ENCODE measurements at places on chromosomes 4 and X.

DNA sequence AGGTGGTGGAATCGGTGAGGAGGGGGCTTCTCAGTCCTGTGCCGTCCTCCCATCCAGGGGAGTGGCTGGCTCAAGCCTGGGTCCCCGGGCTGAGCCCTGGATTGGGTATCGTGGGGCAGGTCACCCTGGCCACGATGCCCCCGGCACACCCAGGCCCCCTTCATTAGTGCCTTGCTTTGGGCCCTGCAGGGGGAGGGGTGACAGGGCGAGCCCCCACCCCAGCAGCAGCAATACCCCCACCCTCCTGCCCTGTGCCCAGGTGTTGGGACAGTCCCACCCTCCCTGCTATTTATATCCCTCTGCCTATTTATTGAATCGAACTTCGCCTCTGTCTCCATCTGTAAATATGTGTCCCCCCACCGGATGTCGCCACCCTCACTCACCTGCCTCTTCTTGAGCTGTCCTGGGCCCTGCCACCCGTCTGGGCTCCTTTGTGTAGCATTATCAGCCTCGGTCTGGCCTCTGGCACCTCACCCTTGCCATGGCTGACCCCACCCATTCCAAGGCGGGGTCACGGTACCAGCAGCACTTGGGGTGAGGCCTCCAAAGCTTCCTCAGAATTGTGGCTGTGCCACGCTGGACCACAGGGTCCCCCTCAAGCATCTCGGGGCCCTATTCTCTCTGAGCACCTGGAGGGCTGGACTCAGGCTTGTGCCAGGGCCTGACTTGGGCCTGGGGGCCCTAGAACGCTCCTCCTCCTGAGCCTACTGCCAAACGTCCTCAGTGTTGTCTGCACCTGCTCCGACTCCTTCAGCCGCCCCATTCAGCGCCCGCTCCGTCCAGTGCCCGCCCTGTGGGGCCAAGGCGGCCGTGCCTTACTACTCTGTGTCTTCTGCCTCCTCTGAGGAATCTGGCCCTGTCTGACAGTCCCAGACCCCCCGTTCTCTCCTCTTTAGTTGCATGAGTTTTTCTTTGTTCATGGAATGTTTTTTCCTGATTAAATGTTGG lies 6.1 kb downstream of the LAGE3 start:
- DNase-seq, result no peak

DNA sequence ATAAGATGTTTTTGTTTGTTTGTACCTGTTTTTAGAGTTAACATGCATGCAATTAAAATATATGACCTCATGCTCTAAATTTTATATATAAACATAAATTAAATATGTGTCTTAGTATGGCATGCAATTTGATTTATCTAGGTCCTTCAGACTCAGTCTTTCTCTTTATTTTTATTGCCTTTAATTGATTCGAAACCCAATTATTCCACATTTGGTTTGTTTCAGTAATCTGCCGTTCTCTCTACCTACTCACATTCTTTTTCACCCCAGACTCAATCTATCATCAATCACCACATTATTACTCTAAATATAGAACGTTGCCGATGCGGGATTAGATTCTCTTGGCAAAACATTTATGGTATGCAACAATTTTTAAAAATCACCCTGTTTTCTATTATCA lies 1492.8 kb downstream of the RAPGEF2 start:
- no peak for DNase-seq

- DNase-seq, result no peak
Observed at GRCh38 chr4:20251031-20251795, 492 bp upstream of the SLIT2 start.

DNA sequence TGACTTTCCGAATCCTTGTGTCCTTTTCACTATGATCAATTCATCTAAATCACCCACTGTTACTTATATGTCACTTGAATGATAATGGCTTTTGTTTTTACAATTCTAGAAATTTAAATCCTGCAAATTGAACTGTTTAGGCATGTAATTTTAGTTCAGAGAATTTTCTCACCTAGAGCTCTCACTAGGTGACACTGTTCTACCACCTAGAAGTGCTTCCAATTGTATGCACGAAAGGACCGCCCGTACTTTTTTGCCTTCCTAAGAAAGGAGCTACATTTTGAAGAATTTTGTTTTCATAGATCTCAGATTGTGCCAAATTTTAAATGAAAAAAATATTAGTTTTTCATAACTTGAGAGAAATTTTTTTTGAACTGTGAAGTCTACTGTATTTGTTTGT lies 481.6 kb upstream of the FSTL5 start:
- no peak for DNase-seq

- peak; percentile 58 for DNase-seq
Observed at GRCh38 chr4:69830560-69831269, 29.2 kb downstream of the SULT1E1 start.

- no peak for DNase-seq
Observed at GRCh38 chr4:97367878-97368277, 775.4 kb downstream of the STPG2 start.

DNA sequence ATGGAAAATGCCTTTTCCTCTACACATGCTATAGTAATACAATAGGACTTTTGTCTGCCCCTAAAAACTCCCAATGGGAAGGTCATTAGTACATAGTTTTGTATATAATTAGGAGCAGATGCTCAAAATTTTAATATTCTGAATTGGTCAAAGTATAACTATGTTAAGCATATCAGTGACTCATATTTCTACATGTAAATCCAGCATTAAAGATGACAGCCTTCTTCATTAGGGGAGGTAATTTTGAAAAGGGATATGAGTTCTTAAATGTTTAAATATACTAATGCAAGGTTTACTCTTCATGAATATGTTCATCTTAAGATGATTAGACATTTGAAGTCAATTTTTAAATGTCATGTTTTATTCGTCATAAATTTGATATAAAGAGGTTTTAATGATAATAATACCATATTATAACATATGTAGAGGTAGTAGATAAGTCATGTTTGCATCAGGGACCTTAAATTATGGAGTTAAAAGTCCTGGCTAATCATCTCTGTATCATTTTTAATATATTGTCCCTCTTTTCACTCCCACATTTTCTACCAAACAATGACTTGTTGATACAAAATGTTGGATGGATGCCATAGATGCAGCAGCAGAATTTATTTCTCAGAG lies 218.8 kb downstream of the STPG2 start:
- no peak for DNase-seq

Data from ureter (tissue), 1 donor.